Stromal cell of bone marrow (primary cell): ENCODE measurements at places on chromosomes 2 and 18.

- DNase-seq: no peak
Measured at GRCh38 chr18:62523631-62524439, 1.0 kb downstream of the ZCCHC2 start.

- DNase-seq: no peak
Measured at GRCh38 chr2:160114020-160114419, 51.6 kb upstream of the PLA2R1 start.

- no peak for DNase-seq
Measured at GRCh38 chr2:217828336-217828735, 174.5 kb downstream of the TNS1 start.

DNA sequence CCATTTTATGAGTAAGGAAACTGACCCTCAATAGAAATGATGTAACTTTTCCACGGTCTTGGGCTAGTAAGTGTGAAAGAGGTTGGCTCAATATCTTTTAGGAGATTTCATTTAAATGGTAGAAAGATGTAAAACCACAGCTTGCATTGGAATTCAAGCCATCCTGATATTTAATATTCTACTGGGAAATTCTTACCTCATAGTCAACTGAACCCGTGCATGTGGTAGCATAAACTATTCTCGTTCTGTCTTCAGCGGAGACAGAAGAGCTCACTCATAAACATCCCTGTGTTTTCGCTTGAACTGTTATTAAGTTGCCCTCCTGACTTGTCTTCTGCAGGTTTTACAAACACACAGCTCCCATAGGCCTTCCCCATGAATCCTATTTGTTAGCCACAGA is 8.5 kb upstream of the SPATS2L start:
- DNase-seq: no peak

DNA sequence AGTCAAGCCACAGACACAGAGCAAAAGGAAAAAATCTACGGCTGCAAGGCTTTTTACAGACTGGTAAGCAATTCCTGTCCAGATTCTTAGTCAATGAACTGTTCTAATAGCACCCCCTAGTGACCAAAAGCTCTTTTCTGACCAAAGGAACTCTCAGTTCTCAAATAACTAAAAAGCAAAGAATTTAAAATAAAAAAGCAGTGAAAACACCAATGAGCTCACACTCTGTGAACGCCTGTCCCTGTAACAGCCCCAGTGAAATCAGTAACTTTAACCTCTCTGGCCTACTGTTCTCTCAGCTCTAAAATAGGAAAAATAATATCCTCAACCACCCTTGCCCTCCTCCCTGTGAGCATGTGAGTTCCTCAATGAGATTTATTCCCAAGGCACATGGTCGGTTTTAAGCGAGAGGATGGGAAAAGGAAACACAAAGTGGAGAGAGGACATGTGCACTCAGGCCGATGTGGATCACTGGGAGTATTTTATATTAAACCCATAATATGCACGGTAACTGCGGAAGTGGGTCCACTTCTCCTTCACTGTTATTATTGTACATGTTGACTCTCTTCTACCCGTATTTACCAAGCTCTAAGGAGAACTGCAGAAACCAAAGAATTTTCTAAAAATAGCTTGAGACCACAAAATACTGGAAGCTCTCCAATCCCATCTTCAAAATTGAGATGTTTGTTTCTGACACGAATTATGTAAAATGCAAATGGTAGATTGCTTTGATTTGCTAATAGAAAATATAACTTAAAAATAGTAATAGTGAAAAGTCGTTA is 128.5 kb downstream of the STK39 start:
- DNase-seq: peak; percentile 73

GRCh38 chr2:189522435-189523151 is 58.0 kb downstream of the SLC40A1 start:
- no peak for DNase-seq

DNA sequence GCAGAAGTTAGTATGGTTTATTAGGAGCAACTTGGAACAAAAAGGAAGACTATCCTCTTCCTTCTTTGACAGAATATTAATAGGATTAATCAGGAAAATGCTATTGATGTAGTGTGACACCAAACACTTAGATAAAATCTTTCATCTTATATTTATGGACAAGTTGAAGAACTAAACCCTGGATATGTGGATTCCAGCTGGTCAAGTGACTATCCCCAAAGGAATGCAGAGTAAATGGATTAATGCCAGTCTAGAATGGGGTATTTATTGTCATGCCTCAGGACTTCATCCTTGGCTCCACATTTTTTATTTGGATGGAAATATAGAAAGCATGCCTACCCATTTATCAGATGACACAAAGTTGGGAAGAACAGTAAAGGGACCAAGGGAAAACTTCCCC is 124.0 kb upstream of the TTC39C start:
- peak; percentile 14 for DNase-seq

GRCh38 chr2:207871506-207871905 is 101.8 kb upstream of the FZD5 start:
- no peak for DNase-seq
